Retina (tissue), 1 donor: ENCODE measurements at places on chromosomes 12 and 14.

DNA sequence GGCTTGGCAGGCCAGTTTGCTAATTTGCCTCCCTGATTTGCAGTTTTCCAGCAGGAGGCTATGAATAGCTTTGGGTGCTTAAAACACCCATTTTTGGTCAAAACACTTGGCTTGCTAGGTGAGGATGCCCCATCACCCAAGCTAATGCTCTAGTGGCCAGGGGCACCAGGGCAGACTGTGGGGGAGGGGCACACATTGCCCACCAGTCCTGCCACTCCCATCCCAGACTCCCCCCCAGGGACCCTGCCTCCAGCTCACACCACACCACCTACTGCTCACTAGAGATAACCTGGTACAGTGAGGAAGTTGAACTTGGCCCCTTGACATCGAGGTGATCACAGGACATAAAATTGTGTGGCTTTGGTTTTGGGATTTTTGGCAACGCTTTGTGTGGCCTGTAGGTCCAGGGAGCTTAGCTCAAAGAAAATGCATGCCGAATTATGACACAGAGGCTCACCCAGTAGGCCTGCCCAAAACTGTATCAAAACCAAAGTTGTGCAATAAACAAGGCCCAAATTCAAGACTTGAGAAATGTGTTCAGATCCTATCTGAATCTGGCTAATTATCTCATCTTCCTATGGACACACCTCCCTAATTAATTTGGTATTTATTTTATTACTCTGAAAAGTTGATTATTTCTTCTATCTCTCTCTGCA, 4.3 kb downstream of the NUAK1 start:
- no peak for DNase-seq

GRCh38 chr14:69346710-69347109, 51.4 kb downstream of the ERH start:
- DNase-seq = no peak

GRCh38 chr12:131901431-131902331, 7.3 kb downstream of the ULK1 start:
- peak; percentile 6 for DNase-seq

GRCh38 chr12:2533036-2533435, 261.7 kb upstream of the FKBP4 start:
- DNase-seq = no peak

- DNase-seq = no peak
Observed at GRCh38 chr14:33879684-33880286, 71.1 kb downstream of the EGLN3 start.

- DNase-seq = no peak
Observed at GRCh38 chr14:49287004-49287403, 299.2 kb downstream of the RPS29 start.

DNA sequence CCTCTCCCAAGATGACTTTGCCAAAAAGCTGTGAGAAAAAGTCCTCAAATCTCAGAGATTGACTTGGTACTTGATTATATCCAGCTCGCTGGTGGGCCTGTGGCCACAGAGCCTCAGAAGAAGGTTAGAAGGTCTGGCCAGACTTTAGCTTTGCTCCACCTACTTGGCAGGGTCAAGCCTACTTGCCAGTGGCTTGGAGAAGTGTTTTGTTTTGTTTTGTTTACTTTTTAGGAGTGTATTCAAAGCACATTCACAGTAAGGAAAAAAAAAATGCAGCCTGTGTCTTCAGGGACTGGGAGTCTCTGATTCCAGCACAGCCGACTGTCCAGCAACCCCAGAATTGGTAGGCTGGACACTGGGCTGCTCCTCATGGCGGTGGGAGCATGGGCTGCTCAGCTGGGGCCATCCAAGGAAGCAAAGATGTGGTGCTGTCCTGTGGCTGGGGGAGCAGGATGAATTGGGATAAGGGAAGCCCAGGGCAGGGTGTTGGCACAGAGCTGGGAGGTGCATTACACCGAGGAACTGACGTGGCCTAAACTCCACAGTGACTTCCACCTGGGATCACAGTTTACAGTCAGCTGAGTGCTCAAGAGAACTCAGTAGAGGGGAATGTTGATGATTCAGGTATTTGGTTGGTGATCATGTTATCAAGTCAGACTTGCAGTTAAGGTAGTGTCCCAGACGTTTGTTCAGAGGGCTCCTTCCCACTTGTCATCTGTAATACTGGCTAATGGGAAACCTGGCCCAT, 73.5 kb downstream of the PPP2R5C start:
- no peak for DNase-seq

DNA sequence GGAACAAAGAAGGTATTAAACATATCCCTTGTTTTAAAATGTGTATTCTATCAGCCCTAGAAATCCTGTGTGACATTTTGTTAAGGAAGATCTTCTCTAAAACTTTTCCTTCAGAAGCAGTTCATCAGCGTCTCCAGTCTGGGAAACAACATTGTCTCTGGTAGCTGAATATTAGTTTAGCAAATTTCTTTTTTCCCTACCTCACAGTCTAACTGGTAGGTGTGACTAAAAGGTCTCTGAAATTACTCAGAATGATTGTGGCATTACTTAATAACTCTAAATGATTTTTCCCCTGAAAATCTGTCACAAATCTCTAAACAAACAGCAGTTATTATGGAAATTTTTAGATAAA, 1044.8 kb downstream of the FLRT2 start:
- DNase-seq = no peak

- no peak for DNase-seq
Observed at GRCh38 chr12:64402181-64402580, 2.0 kb upstream of the XPOT start.

GRCh38 chr12:98561846-98562245, 31.6 kb upstream of the SLC25A3 start:
- no peak for DNase-seq

- DNase-seq = peak; percentile 45
Observed at GRCh38 chr12:43338848-43339526, 213.0 kb downstream of the ADAMTS20 start.

DNA sequence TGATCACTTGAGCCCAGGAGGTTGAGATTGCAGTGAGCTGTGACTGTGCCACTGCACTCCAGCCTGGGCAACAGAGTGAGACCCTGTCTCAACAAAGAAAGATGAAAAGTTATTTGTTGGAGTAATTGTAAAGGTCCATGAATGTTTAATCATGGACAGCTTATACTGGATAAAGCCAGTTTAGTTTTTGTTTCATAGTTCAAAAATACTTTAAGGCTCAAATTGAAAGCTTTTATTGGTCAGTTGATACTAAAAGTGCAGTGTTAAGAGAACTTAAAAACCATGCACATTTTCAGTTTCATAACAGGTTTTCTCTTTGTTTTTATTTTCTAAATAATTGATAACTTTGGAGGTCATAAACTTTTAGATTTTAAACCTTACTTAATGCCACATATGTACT, 108.4 kb downstream of the MON2 start:
- DNase-seq = no peak

- no peak for DNase-seq
Observed at GRCh38 chr12:64525461-64526160, 73.7 kb downstream of the TBK1 start.

DNA sequence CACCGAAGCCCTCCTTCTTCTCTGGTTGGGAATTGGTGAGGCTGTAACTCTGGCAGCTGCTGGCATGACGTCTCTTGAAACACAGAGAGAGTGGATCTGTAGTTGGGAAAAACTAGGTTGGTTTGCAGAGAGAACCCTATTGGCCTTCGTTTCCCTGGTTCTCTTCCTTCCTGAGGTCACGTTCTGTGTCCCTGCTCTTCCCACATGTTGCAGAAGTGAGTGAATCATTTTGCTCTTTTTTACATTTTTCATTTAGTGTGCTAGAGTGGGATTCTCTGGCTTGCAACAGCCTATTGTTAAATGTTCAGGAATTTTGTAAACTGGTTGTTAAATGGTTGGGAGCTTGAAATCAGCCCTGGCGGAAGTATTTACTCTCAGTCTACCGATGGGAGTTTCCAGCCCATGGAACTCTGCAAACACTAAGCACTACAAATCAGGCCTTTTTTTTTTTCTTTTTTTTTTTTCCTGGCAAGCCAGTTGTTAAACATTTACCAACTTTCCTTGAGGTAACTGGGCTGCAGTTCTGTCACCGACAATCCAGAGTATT, 26.8 kb upstream of the CKAP4 start:
- DNase-seq = no peak

DNA sequence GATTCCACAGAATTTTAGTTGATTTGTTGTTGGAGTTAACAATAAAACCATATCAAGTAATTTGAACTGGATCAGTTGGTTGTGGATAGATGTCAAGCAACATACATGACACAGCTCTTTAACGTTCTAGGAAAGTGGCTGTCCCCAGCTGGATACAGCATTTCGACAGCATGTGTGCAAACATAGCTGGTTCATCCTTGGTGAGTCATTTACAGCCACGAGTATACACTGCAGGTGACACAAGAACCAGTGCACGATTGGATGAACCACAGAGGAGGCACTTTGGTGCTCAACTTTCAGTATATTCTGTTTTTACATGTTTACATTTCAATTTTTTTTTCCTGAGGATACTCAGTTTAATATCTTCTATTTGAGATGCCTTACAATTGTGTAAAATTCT, 242.4 kb downstream of the TMEM117 start:
- no peak for DNase-seq

GRCh38 chr14:92439537-92440344, 73.8 kb upstream of the RIN3 start:
- no peak for DNase-seq

- DNase-seq = no peak
Observed at GRCh38 chr12:67524861-67525616, 123.5 kb upstream of the DYRK2 start.

- no peak for DNase-seq
Observed at GRCh38 chr12:104275689-104276088, 27.9 kb upstream of the EID3 start.

- no peak for DNase-seq
Observed at GRCh38 chr12:30425445-30425844, 270.2 kb downstream of the IPO8 start.

GRCh38 chr14:99568567-99569560, 35.1 kb downstream of the CCDC85C start:
- DNase-seq = peak; percentile 30

DNA sequence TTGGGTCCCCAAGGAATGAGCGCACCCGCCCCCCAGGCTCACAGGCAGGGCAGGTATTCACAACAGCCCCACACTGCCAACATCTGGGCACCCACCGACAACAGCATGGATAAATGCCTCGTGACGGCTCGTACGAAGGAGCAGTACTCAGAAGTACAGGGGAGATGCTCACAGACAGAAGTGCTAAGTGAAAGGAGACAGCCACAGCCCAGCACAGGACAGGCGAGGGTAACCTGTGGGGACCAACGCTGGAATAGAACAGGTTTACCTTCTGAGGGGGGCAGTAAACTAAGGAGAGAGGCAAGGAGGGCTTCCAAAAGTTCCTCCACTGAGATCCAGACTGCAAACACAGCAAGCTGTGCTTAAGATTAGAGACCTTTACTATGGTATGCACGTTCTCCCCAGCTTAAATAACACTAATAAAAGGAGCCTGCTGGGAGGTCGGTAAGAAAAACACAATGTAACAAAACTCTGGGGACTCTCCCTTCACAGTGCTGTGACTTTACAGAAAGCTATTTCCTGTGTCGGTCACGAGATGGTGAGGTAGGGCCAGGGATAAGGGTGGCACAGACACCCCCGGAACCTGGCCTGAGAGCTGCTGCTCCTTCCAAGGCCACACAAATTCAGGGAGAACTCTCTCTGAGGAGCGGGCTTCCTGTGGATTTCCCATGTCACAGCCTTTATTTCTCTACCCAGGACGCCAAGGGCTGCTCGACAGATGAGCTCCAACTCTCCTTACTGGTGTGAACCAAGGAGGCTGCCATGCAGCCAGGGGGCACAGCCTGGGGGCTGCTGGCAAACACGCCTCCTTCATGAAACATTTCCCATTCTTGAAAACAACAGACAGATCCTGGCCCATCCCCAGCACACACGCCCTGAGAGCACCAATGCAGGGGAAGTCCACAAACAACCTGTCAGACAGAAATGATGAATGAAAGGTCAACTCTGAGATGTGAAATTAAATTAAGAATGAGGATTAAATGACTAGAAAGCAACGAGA, 26.3 kb downstream of the SLC15A4 start:
- DNase-seq = no peak
